ENCODE measurements at places on chromosomes 4 and X.
A peak's percentile ranks its signal among the peaks of the same experiment; 100 is the strongest.

DNA sequence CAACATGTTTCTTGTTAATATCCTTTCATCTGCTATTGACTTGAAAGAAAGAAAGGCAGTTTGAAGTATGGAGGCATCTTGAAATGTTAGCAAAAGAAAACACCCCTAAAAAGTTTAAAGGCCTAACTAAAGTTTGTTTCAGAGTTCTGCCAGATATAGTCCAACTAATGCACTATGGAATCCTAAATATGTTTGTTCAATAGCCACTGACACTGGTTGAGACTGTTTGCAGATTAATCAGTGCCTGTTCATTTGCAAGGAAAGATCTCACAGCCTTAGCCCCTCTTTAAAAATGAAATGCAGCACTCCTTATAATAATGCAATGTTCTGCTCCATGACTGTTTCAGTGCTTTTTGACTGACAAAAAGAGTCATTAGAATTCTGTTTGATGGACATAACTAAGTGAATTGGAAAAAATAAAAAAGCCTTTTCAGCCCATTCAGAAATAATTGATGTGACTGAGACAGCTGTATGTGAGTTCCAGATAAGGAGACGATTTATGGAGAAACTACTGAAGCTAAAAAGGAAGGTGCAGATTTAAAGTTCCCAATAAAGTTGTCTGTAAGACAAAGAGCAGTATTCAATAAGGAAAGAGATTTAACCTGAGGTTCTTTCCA is 192.0 kb downstream of the PCDH7 start:
- no peak for DNase-seq

GRCh38 chrX:22575161-22575845 is 302.6 kb downstream of the CBLL2 start:
- no peak for DNase-seq

DNA sequence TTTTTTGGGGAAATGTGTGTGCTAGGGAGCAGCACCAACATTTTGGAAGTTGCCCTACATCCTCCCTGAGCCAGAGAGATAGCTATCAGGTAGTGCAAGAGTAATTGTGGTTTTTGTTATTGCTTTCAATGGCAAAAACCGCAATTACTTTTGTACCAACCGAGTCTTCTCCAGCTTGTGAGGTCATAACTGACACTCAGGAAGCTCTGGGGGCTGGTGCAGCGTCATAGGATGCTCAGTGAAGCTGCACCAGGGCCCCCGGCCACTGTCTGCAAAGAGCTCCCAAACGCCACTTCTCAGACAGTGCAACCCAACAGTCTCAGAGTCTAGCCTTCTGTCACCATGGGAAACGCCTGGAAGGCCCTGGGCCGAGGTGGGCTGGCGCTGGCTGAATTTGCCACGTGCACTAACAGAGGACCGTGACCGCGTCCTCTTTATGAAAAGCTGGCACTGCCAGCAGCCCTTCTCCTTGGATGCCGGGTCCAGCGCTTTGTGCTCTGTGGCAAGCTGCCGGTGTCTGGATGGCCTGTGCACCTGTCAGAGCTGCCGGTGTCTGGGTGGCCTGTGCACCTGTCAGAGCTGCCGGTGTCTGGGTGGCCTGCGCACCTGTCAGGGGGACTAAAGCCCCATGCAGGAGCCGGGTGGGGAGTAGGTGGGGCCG is 19.4 kb downstream of the SH3TC1 start:
- no peak for DNase-seq

DNA sequence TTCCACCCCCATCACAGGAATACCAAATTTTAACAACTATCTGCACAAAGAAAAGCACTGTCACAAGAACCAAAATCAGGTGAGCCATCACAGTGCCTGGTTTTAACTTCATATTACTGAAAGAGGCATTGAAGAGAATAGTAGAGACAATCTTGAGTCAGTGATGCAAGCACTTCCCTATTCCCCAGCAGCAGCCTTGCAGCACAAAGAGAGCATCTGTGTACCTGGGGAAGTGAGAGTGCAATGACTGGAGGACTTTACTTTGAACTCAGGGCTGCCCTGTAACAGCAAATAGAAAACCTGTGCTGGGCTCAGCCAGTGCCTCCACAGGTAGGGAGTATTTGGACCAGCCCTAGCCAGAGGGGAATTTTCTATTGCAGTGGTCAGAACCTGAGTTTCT is 361.8 kb downstream of the TEX13C start:
- no peak for DNase-seq

DNA sequence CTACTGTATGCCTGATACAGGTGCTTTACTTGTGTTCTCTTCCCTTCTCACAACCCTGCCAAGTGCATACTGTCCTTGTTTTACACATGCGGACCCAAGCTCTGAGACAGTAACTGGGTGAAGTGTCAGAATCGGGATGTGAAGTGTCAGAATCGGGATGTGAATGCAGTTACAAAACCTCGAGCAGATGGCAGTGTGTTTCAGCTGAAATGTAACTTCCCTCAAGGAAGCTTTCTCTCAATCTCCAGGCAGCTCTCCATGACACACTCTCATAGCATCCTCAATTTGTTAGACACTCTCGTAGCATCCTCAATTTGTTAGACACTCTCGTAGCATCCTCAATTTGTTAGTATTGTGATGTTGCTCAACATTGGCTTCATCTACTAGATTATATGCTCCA is 1.1 kb upstream of the HPSE start:
- no peak for DNase-seq

DNA sequence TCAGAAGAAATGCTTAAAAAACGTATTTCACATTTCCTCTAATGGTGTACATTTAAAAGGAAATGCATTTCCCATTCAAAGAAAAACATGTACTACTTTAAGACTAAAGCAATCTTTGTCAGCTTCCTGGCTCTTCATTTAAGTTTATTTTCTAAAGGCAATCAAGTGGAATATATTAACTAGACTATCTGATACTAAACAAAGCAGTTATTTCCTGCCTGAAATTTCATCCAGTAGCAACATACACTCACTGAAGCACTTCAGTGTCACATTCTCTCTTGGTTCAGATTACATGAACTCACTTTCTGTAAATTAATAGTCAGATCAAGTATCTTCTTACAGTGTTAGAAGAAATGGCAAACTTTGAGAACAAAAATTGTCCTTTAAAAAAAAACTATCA is 42.5 kb downstream of the LRBA start:
- no peak for DNase-seq

- DNase-seq: no peak
Observed at GRCh38 chrX:104166735-104167436, 633 bp downstream of the FAM199X start.

- DNase-seq: peak; percentile 14
Observed at GRCh38 chrX:38175139-38175538, 45.5 kb downstream of the SRPX start.

- no peak for DNase-seq
Observed at GRCh38 chr4:159144112-159144694, 41.3 kb downstream of the RAPGEF2 start.

- no peak for DNase-seq
Observed at GRCh38 chrX:17154001-17154400, 207.5 kb downstream of the REPS2 start.

- no peak for DNase-seq
Observed at GRCh38 chr4:177099211-177099610, 210.5 kb upstream of the NEIL3 start.

GRCh38 chr4:176302283-176303275 is 17.2 kb upstream of the SPCS3 start:
- DNase-seq: no peak

DNA sequence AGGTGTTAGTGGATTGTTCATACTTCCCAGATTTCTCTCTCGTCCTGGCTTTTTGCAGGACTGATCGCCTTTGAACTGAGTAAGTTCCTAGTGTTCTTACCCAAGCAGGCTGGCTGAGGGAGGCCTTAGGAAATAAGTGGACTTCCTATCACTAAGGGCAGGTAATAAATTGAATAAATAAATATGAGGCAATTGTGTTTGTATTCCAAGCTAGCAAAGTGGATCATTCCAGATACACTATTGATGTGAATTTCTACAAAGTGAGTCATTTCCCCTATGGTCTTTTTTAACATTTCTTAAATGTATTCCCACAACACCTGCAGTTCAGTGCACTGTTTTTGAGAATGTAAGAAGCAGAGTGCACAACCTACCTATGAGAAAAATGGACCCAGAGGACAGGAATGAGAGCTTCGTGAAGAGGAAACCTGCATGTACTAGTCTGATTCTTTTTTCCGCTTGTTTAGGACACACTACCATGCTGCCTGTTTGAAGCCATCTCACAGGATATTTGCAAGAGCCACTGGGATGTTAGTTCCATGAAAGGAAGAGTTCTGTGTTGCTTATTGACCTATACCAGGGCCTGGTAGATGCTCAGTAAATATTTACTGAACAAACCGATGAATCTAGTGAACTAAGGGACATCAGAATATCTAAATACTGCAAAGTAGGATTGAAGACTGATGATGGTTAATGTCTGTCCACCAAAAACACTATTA is 29.0 kb upstream of the SMAD1 start:
- no peak for DNase-seq

DNA sequence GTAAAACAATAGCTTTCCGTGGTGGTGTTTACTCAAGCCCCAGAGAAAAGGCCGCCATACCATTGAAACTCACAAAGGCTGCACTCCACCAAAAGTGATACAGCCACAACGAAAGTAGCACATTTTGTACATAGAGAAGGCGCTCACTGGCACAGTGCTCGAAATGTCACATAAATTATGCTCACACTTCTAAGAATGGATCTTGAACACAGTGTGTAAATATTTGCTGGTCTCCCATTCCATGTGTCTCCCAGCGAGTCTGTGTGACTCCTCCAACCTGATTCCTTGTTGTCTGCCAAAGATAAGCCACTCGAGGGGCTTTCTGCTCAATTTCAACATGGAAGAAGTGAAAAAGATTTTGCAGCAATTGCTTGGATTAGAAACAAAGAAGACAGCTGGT is 234.0 kb upstream of the VCX3A start:
- DNase-seq: no peak

- DNase-seq: no peak
Observed at GRCh38 chr4:76545226-76545884, 110.3 kb downstream of the SHROOM3 start.

DNA sequence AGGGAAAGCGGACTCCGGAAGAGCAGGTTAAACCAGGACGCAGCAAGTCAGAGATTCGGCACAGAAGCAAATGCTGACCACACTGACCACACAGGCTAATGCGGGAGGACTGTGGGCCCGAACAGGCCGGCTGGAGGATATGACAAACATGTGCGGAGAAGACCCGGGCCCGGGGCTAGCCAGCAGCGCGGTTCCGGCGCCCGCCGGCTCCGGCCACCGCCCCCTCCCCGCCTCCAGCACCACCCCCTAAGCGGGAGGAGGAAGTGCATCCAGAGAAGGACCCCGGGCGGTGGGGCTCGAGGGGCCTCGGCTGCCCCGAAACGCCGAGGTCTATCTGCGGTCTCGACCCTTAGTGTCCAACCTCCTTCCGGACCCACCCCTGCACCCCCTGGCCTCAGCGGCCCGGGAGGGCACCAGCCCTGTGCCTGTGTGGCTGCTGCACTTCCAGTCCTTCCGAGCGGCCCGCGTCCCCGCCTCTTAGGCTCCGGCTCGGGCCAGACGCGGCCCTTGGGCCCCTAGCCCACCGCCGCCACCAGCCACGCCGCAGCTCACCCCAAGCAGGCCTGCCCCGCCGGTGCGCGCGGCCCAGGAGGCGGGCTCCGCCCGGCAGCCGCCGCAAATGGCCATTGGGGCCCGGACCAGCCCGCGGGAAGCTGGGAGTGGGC is 2.1 kb downstream of the ELOVL6 start:
- peak; percentile 26 for DNase-seq

- DNase-seq: no peak
Observed at GRCh38 chrX:10130354-10130753, 26.4 kb upstream of the CLCN4 start.

DNA sequence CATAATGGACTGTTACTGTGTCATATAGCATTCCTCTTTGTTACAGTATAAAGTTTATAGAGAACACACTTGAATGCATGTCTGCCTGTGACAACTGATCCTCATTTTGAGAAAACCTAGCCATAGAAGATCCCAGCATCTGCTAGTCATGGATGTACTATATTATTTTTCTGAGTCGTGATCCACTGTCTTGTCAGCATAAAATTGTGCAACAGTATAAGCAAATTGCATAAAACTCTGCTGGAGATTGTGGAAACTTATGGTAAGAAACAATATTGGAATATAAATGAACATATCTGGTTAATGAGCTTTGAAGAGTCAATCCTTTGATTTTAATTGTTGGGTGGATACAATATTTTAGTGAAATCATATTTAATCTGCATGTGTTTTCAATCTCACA is 3.6 kb downstream of the NEIL3 start:
- DNase-seq: no peak

DNA sequence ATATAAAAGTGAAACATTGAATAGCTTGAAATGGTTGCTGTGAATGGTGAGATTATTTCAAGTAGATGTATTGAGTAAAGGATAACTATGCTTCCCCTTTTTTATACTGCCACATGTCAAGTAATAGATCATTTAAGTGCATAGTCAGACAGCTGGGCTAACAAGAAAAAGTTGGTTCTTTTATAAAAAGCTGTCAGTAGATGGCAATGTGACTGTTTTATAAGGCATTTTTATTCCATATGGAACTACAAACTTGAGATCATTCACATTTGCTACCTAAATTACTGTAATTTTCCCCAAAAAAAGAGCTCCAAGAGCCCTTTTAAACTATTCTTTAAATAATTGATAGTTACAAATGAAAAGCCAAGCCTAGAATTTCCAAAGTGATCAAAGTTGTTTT is 831.0 kb downstream of the C4orf33 start:
- no peak for DNase-seq

DNA sequence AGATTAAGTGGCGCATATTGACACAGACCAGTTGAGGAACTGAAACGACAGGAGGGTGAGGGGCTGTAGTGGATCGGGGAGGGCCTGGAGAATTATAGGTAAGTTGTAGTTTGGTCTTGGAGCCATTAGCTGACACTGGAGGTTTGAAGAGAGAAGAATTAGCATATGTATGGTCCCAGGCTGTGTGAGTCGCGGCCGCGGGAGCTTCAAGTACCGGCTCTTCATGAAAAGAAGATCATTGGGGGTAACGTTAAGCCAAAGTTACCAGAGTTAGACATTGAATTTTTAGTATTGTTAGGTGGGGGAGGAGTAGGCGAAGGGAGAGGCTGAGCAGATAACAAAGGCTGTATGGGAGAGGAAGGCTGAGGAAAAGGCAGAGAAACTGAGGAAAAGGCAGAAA is 56.5 kb downstream of the ZNF674 start:
- no peak for DNase-seq

DNA sequence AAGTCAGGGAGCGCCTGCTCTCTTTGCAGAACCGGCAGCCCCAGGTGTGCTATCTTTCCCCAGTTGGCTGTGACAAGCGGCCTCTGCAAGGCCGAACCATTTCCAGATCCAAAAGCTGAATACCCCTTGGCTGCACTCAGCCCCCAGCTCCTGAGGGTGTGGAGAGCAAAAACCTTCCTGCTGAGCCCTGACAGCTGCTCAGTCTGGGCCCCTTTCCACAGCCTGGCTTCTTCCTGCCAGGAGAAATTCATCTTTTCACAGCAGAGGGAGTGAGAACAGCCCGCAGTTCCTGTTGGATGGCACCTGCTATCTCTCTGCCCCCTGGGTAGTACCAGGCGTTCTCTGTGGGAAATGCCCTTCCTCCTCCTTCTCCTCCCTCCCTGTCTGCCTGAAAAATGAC is 78.4 kb downstream of the DRD5 start:
- no peak for DNase-seq
